Activated T-cell treated with anti-CD3 and anti-CD28 coated beads, Interleukin-2, amount 50 U/mL, for 72 hours (primary cell): ENCODE measurements at places on chromosomes 6 and 20. TPM values are rescaled to one million over a fixed set of nuclear protein-coding genes. Genes with fewer than 3 reads are reported as not detected.

DNA sequence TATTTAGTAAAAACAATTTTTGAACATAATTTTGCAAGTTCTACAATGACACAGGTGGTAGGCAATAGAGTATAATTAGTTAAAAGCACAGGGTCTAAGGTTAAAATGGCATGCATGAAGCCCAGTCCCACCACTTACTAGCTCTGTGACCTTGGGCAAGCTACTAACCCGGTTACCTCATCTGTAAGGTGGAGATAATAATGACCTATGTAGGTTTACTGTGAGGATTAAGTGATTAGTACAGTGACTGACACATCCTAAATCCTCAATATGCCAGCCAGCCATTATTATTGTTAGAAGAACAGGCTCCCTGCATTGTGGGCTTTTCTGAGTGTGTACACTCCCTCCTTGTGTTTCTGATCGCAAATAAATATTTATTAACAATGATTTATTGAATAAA lies 26.2 kb downstream of the ATXN1 start:
- no peak for DNase-seq

The BMP6 gene
- 0.65 TPM for total RNA-seq

DNA sequence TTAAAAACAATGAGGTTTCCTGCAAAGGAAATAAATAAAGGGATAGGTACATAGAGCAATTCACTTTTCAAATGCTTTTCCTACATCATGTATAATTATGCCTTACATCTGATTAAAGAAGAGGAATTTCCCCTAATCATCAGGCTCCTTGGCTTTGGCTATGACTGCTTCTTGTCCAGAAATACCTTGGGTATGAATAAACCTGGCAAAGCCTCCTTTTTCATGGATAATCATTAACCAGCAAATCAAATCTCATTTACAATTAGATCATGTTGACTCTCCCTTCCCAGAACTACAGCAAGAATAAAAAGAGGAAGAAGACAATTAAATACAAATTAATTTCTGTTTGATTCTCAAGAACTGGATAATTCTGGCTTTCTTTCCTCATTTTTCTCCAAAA lies 58.0 kb upstream of the CD2AP start:
- no peak for DNase-seq

The PLA2G7 gene
- not detected for total RNA-seq

GRCh38 chr20:4869290-4870193 lies 131.8 kb downstream of the SLC23A2 start:
- no peak for DNase-seq

The UBD gene
- total RNA-seq: 2.1 TPM

The DCDC2 gene
- total RNA-seq: 0.12 TPM

DNA sequence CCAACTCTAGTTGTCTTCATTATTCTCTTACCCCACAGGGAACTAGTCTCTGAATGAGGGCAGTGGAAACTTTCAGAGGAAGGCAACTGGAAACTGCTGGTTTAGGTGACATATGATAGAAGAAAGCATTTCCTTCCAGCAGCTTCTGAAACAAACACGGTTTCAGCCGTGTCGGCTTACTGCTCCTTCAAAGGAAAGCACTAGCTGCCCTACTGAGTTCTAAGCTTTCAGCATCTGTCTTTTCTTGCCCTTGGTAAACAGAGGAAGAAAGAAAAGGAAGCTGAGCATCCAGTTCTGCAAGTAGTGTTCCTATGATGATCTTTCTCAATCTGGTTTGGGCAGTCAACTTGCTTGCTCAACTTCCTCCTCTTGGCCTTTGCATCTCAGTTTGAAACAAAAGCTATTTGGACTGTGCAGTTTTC lies 117.5 kb upstream of the CEP85L start:
- peak; percentile 21 for DNase-seq

DNA sequence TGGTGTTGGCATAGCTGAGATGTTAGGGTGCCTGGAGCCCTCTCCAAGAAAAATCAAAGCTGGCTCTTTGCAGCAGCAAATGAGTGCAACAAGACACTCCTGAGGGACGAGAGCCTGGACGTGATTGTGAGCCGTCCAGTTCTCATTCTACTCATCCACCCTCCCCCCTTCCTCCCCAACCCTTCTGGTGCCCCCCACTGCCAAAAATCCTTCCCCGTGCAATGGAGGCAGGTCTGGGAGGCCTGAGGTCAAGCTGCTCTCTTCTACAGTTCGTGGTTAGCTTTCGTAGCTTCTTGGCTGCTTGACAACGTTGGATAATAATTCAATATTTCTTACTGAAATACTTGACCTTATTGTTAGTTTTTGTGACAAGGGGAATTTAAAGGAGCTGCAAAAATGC lies 185.3 kb upstream of the SUPT3H start:
- no peak for DNase-seq

The NR2E1 gene
- not detected for total RNA-seq

The GSTA3 gene
- total RNA-seq: not detected

DNA sequence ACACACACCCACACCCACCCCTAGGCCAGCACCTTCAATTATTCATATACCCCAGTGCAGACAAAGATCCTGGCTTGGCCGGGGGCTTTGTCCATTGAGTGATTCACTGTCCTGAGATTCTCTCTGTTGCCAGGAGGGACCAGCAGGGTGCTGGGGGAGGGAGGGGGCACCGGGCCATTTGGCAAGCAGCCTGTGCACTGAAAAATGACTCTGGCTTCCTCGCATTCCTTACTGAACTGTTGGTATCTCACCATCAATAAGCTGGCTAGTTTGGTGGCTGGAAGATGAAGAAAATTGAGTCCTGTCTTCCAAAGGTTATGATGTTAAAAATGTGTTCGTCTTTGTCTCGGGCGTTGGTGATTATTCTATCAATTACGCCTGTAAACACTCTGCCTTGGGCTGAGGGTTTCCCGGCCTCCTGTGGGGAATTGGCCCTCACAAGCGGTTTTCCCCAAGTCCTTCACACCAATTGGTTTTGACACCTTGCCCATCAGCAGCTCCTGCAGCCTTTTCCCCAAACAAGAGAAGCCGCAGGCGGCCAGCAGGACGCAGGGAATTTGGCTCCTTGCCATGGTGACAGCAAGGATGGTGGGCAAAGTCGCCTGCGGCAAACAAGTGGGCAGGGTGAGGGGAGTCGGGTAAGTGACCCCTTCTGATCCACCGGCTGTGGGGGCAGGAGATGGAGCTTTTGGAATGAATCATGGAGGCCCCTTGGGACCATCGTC lies 4.9 kb downstream of the VSTM2L start:
- no peak for DNase-seq

DNA sequence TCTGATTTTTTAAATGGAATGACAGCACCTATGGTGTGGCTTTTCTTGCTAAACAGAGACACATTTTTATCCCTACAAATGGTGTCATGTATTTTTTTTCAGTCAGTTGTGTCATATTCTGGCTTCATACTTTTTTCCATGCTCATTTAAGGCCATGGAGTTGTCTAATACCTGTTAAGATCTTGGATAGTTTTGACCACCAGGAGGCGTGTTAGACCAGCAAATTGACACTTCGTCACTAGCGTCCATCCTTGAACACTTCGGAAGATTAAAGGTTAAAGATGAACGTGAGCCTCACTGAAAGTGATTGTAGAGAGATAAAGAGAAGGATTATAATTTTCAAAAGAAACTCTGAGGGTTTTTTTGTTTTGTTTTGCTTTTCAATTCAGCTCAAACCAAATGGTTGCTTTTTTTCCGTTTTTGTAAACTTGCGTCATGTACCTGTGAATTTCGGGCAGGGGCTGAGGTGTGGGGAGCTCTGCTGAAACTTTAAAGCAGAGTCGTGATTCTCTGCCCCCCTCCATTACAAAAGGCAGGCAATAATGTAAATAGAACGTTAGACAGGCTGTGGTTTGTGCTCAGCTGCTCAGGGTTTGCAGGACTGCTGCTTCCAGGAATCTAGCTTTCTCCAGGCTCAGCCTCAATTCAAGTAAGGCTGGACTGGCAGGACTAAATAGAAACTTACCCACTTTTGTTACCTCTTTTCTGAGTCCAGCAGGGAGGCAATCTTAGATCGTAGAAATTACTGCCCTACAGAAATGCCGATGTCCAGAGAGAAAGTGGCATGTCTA lies 245.1 kb downstream of the FOXA2 start:
- DNase-seq: peak; percentile 37

- no peak for DNase-seq
Observed at GRCh38 chr6:41811095-41811494, 23.6 kb downstream of the TOMM6 start.

The ADAT2 gene
- 29.0 TPM for total RNA-seq

- no peak for DNase-seq
Observed at GRCh38 chr6:111552958-111553357, 52.7 kb downstream of the TRAF3IP2 start.

DNA sequence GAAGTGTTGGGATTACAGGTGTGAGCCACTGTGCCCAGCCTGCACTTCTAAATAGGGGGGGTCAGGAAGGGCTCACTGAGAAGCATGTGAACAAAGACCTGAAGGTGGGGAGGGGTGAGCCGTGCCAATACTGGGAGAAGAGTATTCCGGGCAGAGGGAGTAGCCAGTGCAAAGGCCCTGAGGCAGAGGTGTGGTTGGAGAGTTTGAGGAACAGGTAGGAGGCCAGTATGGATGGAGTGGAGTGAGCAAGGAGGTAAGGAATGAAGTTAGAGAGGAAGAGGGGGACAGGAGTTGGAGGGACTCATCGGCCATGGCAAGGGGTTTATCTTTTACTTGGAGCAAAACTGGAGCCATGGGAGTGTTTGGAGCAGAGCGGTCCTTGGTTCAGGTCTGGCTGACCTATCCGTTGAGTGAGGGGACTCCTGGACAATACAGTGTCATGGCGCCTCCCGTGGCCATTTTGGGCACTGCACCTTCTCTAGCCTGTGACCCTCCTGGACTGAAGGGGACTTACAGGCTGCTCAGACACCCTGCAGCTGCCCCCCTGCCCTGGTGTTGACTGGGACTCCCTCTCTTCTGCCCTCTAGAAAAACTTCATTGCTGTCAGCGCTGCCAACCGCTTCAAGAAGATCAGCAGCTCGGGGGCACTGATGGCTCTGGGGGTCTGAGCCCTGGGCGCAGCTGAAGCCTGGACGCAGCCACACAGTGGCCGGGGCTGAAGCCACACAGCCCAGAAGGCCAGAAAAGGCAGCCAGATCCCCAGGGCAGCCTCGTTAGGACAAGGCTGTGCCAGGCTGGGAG lies 12.1 kb downstream of the FOXS1 start:
- peak; percentile 74 for DNase-seq

DNA sequence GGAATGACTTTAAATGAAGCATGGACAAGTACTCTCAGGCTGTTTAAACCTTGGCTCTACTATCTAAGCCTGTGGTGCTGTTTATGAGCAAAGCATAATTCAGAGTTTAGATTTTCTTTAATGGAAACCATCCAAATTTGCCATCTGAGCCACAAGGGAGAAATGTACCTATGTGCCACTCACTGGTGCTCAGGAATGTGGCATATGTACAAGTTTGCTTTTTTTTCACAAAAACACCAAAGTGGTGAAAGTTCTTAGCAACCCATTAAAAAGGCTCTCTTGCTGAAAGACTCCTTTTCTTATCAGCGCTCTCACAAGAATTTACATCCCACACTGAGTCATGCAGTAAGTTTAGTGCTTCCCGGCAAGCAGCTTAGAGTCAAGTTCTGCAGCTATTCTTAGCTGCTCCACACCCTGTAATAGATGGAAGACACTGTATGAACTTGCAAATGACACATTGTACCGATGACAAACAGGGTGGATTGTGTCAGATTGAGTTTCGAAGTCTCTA lies 57.3 kb upstream of the MLIP start:
- DNase-seq: no peak

The GSTA2 gene
- total RNA-seq: not detected

DNA sequence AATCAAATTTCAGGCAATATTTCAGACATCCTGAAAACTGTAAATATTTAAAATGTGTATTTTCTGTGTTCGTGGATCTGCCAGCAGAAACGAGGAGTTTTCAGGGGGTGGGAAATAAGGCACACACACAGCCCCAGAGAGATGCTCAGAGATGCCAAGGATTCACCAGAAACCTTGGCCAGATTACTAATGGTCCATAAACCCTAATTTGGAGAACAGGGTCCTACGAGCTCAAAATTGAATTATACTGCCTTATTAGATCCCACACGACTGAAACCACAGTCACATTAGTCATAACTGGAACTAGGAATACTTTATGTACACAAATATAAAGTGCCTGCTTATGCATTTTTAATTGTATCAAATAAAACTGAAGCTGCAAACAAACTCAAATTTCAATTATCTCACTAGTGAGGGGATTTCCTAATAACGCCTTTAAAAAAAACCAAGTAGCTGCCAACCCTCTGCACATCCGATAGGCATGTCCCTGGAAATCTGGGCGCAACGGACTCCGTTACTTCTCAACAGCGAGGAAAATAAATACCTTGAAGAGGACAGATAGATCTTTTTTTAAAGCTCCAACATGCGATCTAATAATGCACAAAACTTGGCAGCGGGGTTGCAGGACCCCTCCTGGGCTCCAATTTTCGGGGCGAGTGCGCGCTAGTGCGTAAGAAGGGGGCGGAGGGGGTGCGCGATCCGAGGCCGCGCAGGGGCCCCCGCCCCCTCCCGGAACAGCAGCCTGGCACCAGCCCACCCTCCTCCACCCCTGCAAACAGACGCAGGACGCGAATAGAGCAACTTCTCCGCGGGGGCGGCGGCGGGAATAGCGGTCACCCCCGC lies 897 bp downstream of the CHD6 start:
- peak; percentile 54 for DNase-seq

DNA sequence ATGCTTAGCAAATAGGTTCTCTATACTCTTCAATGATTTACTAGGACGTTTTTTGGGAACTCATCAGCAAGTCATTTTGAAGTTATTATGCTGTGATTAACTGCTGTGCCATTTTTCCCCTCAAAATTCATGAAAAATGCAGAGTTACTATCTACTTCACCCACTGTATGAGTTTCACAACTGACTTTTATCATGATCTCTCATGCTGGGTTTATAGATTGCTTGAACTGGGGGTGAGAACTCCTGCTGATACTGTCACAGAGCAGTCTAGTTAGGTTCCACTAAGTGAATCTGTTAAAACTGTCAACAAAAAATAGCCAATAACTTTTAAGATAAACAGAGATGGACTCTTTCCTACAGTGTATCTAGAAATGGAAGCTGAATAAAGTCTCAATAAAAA lies 136.7 kb downstream of the EYS start:
- DNase-seq: no peak

DNA sequence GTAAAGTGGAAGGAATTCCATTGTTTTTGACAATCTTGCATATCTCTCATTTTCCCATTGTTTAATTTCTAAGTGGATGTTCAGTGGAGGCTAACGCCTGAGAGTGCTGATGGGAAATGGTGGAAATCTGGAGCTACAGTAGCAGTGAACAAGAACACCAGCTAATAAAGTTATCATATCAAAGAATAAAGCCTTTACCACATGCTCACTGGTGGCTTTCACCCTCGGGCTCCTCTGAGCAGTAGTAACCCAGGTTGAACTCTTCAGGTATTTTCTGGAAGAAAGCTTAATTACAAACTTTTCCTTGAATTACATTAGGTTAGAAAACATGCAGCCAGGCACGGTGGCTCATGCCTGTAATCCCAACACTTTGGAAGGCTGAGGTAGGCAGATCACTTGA lies 10.4 kb upstream of the ACAT2 start:
- no peak for DNase-seq

The C20orf96 gene
- total RNA-seq: 9.4 TPM

GRCh38 chr6:44028789-44029310 lies 98.4 kb downstream of the MRPL14 start:
- DNase-seq: no peak
